ENCODE measurements at places on chromosomes 7 and 10.

- no peak for DNase-seq
Observed at GRCh38 chr10:6351495-6351894, 148.8 kb downstream of the PFKFB3 start.

DNA sequence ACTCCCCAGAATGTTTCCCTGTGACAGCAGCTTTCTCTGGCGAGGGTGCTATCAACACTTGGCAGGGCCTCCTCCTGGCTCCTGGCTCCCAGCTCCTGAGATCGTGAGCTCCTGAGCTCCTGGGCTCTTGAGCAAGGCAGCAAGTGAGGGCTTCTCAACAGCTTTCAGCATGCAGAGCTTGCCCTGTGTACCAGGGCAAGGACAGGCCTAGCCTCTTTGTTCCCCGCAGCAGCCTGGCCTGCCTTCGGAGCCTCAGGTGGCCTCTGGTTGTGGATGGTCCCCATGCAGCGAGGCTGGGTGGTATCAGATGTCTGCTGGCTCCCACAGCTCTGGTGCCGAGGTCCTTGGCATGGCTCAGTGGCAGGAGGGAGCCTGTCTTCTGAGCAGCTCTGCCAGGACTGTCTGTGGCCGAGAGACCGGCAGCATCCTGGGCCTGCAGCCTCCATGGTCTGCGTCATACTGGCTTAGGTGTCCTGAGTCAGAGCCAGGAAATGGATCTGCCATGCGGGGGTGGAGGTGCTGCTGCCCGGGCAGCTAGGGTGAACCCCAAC, 44.2 kb downstream of the ZMIZ1 start:
- DNase-seq = no peak

DNA sequence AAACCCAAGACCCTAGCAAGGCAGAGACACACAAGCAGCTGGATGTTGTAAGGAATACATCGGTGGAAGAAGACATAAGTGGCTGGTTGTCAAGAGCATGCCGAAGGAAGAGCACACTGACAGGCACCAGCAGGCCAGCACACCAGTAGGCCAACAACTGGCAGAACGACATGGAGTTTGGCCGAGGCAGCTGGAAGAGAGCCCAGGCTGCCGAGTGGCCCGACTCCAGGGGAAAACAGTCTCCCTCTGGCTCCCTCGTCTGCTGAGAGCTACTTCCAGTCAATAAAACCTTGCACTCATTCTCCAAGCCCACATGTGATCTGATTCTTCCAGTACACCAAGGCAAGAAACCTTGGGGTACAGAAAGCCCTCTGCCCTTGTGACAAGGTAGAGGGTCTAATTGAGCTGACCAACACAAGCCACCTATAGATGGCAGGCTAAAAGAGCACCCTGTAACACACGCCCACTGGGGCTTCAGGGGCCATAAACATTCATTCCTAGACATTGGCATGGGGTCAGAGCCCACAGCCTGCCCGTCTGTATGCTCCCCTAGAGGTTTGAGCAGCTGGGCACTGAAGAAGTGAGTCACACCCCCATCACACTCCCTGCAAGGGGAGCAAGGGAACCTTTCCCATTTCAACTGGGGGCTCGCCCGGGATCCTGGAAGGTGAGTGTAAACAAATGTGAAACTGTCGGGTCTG, 14.7 kb upstream of the TNS3 start:
- no peak for DNase-seq

- no peak for DNase-seq
Observed at GRCh38 chr10:21831986-21832820, 171.3 kb downstream of the DNAJC1 start.

DNA sequence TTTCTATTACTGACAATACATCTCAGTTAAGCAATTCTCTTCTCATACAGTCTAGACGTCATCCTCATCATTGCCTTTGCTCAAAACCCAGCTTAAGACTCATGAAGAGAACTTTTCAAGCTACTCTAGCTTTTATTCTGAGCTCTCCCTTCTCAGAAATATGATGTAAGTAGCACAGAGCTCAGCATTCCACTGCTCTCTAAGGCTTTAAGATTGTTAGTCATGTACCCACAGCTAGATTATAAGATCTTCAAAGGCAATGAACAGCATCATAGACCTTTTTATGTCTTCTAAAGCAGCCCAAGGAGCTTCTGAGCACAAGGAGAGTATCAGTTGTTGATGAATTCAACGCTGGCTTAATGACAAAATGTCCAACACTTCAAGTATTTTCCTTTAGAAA, 119.3 kb downstream of the NRP1 start:
- DNase-seq = no peak

GRCh38 chr7:146641491-146641890, 524.9 kb downstream of the CNTNAP2 start:
- DNase-seq = no peak

DNA sequence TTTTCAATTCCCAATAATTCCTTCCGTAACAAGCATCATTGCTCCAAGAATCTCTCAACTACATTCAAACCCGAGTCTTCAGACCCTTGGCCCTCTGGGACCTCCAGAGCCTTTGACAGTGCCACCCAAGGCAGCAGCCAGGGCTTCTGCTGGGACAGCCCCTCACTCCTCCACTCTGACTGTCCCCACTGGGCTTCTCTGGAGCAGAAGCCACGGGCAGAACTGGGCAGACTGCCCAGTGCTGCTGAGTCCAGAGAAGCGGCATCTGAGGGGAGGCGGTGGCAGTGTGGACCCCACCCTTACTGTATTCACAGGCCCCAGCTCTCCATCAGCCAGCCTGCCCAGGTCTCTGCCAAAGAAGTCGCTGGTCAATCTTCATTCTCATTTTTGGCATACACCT, 8.8 kb downstream of the CYREN start:
- DNase-seq = no peak

- DNase-seq = no peak
Observed at GRCh38 chr7:25495342-25496250, 267.3 kb upstream of the NPVF start.

DNA sequence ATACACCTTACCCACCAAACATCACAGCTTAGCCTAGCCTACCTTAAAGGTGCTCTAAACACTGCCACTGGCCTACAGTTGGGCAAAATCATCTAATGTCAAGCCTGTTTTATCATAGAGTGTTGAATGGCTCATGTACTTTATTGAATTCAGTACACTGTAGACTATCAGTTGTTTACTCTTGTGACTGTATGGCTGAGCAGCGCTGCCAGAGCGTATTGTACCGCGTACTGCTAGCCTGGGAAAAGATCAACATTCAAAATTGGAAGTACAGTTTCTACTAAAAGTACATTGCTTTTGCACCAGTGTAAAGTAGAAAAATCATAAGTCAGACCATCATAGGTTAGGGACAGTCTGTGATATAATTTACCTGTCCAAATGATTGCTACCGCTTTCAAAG, 226.8 kb downstream of the PRPF18 start:
- no peak for DNase-seq

DNA sequence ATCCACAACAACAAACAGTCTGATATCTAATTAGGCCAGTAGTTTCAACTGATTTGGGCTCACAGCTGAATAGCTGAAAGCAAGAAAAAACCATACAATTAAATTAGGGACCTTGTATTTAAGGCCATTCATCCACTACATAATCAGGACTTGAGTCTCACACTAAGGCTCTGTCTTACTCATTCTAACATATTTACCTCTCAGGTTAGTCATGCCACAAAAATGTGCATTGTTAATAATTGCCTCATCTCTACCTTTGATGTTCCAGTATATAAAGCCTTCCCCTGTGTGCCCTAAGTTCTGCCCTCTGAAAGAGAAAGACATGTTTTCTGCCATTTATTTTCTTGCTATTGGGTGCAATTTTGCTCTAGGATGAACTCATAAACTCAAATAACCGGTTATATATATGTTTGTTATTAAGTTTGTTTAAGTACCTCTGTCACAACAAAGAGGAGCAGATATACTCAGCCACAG, 5.3 kb upstream of the C1GALT1 start:
- no peak for DNase-seq

GRCh38 chr7:24477398-24478136, 95.7 kb upstream of the PALS2 start:
- DNase-seq = no peak

GRCh38 chr7:76142861-76143260, 58.8 kb upstream of the SRRM3 start:
- no peak for DNase-seq

DNA sequence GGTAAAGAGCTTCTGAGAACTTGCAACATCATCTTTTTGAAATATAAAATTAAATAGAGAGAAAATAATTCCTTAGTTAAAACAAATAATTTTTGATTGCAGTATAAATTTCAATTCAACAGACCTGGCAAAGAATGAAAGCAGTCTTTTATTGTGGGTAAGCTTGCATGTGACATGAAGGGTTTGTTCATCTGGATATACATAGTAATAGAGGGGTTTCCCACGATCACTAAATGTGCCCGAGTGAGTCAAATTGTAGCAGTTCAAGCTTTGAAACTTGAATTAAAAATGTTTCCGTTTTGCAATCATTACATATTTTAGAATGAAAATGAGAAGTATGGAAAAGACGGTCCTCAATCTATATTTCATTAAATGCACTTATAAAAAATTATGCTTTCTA, 658.4 kb upstream of the MBL2 start:
- DNase-seq = no peak

GRCh38 chr7:96973986-96974385, 31.4 kb upstream of the DLX6 start:
- no peak for DNase-seq

DNA sequence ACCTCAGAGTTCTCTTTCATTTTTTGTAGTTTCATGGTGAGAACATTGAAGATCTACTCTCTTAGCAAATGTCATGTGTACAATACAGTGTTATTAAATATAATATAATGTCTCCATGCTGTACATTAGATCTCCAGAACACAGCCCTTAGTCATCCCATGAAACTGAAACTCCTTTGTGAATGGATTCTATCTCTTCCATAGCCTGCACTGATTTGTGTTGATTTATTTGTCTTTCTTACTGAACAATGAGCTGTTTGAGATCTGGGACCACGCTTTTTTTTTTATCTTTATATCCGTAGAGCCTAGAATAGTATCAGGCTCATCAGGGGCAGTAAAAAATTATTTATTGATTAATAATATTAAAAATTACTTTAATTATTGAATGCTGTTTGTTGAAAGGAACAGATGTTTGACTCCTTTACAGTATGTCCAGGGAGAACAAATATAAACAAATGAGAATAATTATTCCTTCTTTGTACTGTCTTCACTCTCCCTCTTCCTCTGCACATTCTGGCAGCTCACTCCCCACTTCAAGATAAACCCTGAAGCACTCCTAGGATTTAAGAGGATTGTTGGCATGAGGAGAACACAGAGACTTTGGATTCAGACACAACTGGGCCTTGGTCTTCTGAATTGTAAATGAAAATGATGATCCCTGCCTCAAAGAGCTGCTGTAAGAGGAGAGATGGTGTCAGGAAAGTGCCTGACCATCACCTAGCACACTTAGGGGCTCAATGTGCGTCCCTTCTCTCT, 81.6 kb upstream of the MSRB2 start:
- no peak for DNase-seq

GRCh38 chr7:30596014-30596641, 1.4 kb downstream of the GARS1 start:
- no peak for DNase-seq

GRCh38 chr7:131104596-131105293, 222.9 kb upstream of the MKLN1 start:
- no peak for DNase-seq

- DNase-seq = no peak
Observed at GRCh38 chr10:88833723-88834122, 17.9 kb downstream of the ANKRD22 start.

- no peak for DNase-seq
Observed at GRCh38 chr7:107091306-107091705, 46.8 kb downstream of the PRKAR2B start.

- DNase-seq = no peak
Observed at GRCh38 chr7:17021205-17021604, 139.4 kb upstream of the AGR3 start.

DNA sequence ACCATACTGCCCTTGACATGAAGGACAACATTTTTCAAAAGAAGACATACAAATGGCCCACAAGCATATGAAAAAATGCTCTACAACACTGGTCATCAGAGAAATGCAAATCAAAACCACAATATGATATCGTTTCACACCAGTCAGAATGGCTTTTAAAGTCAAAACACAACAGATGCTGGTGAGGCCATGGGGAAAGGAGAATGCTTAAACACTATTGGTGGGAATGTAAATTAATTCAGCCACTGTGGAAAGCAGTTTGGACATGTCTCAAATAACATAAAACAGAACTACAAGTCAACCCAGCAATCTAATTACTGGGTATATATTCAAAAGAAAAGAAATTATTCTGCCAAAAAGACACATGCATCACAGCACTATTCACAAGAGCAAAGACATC, 4.2 kb upstream of the NT5C3A start:
- no peak for DNase-seq

DNA sequence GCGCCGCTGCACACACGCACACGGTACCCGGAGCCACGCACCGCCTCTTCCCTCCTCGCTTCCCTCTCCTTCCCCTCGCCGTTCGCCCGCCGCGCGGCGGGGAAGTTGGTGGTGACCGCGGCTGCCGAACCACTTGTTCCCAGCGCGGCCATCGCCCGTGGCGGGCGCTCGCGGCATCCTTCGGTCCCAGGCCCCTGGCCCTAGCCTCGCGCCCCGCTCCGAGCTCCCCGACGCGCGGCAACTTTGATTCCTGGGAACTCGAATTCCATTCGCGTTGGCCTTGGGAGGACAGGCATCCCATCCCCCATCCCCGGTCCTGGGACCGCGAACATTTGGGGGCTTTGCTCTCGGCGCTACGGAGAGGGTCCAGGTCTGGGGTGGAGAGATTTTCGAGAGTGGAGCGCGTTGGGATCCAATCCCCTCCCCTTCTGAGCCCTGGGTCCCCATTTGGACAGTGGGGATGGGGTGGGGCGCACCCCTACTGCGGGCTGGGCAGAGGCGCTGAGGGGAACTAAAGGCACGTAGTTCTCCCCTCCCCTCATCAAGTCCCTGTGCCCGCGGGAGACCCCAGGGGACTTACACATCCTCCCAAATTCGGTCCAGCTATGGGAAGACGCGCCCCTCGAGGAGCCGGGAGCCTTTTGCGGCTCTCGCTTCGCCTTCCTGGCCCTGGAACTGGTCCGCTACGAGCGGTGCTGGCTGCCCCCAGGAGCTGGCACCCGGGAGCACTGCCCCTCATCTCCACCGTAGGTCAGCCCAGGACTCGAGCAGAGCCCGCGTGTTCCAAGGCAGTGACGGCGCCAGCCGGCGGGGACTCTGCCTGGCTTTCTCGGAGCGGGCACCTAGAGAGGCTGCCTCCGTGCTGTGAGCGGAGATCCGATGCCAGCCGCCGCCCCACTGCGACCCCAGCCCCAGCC, 834 bp downstream of the CDH23 start:
- DNase-seq = no peak

DNA sequence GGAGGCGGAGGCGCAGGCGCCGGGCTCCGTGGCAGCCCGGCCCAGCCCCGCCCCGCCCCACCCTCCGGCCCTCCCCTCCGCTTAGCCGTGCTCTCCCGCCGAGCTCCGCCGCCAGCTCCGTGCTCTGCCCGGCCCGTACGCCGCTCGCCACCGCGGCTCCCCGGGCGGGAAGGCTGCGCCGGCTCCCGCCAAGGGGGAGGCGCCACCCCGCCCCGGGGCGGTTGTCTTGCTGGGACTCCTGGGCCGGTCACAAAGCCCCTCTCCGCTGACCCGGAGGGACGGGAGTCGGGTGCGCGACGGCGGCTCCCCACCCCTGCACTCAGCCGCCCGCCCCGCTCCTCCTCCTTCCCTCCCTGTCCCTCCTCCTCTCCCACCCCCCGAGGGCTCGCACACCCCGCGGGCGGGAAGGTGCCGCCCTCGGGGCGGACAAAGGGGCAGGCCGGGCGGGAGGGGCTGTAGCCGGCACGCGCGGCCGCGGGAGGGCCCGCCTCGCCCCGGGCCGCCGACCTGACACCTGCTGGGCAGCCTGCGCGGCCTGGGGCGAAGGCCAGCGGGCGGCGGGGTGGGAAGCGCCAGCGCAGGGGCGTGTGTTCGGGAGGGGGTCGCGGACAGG, 11.5 kb upstream of the SP8 start:
- DNase-seq = peak; percentile 47

Data from CD4-positive, alpha-beta T cell (primary cell).